ENCODE measurements at places on chromosomes 3 and 15. TPM values are rescaled to one million over a fixed set of nuclear protein-coding genes. Genes with fewer than 3 reads are reported as not detected.

- DNase-seq, result no peak
Observed at GRCh38 chr15:45527086-45527485, 4.5 kb upstream of the SLC30A4 start.

DNA sequence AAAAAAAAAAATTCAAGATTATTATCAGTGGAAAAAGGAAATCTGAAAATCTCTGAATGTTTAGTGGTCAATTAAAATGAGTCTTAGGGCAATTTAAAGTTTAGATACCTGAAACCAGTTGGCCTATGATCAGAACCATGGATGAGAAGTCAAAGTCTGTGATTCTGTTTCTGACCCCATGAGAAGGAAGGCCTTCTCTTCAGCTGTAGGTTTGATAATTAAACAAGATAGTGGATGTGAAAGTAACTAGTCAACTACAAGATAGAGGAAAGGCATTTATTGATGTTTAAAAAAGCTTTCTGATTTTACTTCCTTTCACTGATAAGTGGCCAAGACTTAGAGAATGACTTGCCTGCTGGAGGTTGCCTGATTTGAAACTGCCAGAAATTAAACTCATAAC is 8.7 kb downstream of the PLS1 start:
- DNase-seq, result no peak

DNA sequence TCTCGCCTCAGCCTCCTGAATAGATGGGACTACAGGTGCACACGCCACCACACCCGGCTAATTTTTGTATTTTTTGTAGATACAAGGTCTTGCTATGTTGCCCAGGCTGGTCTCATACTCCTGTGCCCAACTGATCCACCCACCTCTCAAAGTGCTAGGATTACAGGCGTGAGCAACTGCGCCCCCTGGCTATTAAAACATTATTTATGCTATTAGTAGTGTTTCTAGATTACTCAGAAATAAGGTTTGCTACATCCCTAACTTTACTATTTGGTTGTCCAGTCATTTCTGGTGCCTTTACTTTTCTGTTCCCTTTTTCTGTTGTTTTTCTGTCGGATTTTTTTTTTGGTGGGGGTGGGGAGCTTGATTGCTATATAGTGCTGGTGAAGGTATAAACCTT is 393.6 kb upstream of the TPM1 start:
- no peak for DNase-seq

DNA sequence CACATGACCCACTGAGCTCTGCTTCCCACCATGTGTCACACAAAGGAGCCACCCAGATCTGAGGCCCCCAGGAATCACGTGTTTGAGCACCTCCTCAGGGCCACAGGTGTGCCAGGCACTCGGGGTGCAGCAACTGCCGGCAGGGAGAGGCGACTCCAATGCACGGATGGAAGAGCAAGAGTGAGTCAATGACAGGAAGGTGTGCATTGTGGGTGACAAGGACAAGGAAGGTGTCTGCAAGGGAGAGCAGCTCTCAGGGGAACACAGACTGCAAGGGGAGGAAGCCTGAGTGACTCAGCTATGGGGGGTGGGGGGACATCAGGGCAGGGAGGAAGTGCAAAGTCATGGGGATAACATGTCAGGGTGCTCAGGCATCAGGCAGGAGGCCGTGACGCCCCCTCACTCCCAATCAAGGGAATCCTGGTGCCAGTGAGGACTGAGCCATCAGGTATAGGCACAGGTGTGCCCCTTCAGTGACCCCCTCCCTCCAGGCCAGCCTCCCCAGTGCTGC is 67.4 kb downstream of the NUP210 start:
- no peak for DNase-seq

GRCh38 chr3:8962226-8962861 is 928 bp downstream of the RAD18 start:
- DNase-seq, result no peak

- DNase-seq, result no peak
Observed at GRCh38 chr3:107184375-107184774, 192.9 kb upstream of the CCDC54 start.

GRCh38 chr3:109275702-109276293 is 40.5 kb downstream of the DPPA2 start:
- no peak for DNase-seq

Gene CNTN6
- total RNA-seq, result not detected

Gene UTS2B
- total RNA-seq, result 0.24 TPM

Gene RBM6
- total RNA-seq, result 83.1 TPM

Data from omental fat pad (tissue), 4 donors.